ENCODE measurements at places on chromosomes 3 and 15.

DNA sequence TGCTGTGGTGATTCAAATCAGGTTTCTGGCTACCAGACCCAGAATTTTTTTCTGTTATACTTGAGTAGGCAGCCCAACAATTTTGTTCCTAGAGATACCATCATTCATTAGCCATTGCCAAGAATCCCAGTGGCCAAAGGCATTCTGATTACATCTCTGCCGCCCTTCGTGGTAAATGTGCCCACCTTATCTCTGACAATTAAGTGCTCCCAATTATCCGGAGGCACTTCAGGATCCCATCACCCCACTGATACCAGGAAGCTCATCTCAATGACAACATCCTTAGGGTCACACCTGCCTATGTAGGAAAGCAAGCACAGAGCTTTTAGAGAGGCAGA is 43.2 kb upstream of the RPL35A start:
- no peak for DNase-seq

- no peak for DNase-seq
Measured at GRCh38 chr15:32857732-32858131, 139.9 kb downstream of the GREM1 start.

DNA sequence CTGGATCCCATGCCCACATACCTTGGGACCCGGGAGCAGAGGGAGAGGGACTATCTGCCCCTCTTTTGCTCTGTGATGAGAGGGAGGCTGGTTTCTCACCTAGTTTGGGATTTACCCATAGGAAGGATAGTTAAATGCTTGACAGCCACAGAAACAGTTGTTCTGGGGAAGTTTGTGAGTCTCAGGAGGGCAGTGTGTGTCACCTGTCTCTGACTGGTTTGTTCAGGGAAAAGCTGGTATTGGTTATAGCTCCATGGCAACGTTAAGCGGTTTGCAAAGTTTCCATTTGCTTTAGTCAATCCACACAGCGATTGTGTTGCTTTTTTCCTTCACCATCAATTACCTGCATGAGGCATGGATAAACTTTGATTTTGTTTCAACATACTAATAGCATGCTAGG is 3.7 kb upstream of the TMED3 start:
- DNase-seq, result no peak

- no peak for DNase-seq
Measured at GRCh38 chr3:195004512-195005250, 266.3 kb downstream of the XXYLT1 start.

DNA sequence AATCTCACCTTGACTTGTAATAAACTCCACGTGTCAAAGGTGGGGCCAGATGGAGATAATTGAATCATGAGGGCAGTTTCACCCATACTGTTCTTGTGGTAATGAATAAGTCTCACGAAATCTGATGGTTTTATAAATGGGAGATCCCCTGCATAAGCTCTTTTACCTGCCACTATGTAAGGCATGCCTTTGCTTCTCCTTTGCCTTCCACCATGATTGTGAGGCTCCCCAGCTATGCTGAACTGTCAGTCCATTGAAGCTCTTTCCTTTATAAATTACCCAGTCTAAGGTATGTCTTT is 45.5 kb downstream of the SUCNR1 start:
- DNase-seq, result no peak

GRCh38 chr3:37979541-37980461 is 10.8 kb upstream of the VILL start:
- no peak for DNase-seq

GRCh38 chr3:130117933-130118332 is 36.3 kb downstream of the ALG1L2 start:
- DNase-seq, result no peak

All from activated CD8-positive, alpha-beta memory T cell treated with anti-CD3 and anti-CD28 coated beads for 1 hour (primary cell).